Globus pallidus (tissue), 1 donor: ENCODE measurements at places on chromosomes 4 and X.

- DNase-seq = no peak
Measured at GRCh38 chrX:103562801-103563200, 22.5 kb upstream of the TCEAL4 start.

- DNase-seq = peak; percentile 88
Measured at GRCh38 chr4:102760645-102761295, at the start of gene MANBA. MANBA (minus strand) TSS chr4:102760968; CDS start chr4:102760894, 74 bp downstream.

GRCh38 chr4:64857815-64858214 is 448.6 kb upstream of the TECRL start:
- DNase-seq = no peak

GRCh38 chr4:7938609-7939376 is 868 bp downstream of the AFAP1 start:
- no peak for DNase-seq

GRCh38 chr4:34679228-34679627 is 1565.1 kb downstream of the ARAP2 start:
- no peak for DNase-seq
